Activated T-cell treated with anti-CD3 and anti-CD28 coated beads for 48 hours (primary cell): ENCODE measurements at places on chromosomes 2 and 18.

- DNase-seq: no peak
Observed at GRCh38 chr18:54766634-54767033, 61.6 kb upstream of the RAB27B start.

DNA sequence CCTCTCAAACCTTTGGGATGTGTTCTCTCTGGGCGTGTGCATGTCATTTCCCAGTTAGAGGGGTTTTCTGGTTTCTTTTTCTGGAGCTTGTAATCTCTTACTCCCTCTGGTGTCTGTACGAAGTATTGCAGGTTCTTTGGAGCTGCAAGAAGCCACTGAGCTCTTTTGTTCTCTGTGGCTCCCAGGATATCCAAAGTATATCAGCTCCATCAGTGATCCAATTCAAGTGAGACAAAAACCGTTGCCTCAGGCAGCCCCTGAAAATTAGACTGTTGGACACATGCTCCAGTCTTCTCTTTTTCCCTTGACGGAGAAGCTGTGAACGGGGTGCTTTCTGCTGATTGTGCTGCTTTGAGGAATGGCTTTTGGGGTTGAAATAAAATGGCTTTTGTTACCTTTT is 59.0 kb upstream of the LDLRAD4 start:
- DNase-seq: no peak

GRCh38 chr2:217695033-217695520 is 307.7 kb downstream of the TNS1 start:
- no peak for DNase-seq

DNA sequence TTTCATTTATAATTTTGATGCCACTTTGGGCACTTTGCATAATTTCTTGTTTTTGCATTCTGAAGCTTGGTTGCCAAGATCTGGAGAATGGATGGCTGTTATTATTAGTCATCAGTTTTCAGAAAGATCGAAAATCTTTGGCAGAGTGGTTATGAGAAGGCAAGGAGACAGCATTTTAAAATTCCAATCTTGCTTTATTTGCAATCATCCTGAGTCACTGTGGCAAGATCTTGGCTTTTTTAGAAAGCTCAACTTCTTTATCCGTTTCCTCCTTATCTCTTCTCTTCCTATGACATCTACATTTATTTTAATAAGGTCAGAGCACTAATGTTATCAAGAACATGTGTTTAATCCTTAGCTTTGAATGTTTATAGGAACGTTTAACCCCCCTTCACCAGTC is 31.1 kb upstream of the EIF2AK3 start:
- DNase-seq: no peak

- no peak for DNase-seq
Observed at GRCh38 chr18:31835528-31836133, 75.0 kb upstream of the SLC25A52 start.

GRCh38 chr2:27250652-27251379 is 12.0 kb downstream of the SLC30A3 start:
- no peak for DNase-seq

- no peak for DNase-seq
Observed at GRCh38 chr2:165864296-165864695, 70.2 kb upstream of the GALNT3 start.

- DNase-seq: no peak
Observed at GRCh38 chr2:9178110-9178903, 28.3 kb upstream of the ASAP2 start.

DNA sequence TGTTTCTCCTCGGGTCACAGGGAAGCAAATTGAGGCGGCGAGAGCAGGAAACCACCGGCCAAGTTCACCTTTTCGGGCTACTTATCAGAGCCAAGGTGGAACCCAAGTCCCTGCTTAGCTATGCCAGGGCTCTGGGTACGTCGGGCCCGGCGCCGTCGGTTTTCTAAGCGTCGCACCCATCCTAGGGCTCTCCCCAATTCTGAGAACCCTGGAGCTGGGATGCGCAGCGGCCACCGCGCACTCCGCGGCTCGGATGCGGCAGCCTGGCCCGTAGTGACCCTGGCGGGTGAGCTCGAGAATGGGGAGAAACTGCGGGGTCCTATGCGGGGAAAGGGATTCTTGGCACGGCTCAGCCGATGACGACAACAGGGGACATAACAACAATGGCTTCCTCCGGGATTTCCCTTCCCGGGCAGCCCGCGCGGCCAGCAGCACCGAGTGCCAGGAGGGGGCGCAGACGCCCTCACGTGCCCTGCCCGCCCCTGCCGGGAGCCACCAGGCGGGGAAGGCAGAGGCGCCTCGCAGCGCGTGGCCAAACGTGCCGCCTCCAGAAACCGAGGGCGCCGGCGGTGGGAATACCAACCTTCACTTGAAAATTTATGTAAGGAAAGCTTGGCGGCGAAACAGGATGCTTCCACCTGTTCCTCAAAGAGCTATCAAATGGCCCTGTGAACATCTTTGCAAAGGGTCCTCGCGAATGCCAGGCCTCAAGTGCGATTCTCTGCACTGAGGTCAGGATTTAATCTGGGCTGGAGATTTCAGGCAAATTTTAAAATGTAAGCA is 2.1 kb upstream of the SLC30A3 start:
- peak; percentile 67 for DNase-seq

GRCh38 chr18:37409878-37410277 is 155.7 kb downstream of the CELF4 start:
- no peak for DNase-seq

DNA sequence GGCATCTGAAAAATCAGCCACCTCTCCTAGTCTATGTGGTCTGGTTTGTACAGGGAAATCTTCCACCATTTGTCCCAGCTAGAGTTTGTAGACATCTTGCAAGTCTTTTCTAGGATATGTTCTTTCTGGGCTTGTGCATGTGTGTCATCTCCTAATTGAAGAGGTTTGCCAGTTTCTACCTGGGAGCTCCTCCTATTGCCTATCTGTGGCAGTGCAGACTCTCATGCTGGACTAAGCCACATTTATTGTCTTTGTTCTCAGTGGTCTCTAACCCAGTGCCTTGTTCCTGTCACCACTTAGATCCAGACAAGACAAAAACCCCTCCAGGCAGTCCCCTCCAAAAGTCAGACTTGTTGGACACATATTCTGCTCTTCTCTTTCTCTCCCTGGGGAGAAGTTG is 72.0 kb upstream of the MRPS9 start:
- no peak for DNase-seq

DNA sequence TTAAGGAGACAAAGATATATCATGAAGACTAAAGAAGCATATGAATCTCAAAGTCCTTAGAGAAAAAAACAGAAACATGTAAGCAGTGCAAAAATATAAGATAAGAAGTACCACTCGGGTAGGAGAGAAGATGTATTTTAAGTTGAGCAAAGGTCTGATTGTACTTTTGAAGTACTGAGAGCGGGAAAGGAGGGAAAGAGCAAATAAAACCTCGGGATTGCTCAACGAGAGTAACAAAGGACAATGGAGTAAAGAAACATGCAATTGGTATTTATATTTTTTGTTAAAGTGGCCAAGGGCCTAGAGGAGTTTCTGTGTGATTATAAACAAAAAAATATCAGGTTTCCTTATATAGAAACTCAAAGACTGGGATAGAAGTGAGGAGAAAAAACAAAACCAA is 251.9 kb downstream of the LNPK start:
- no peak for DNase-seq

- DNase-seq: no peak
Observed at GRCh38 chr2:117875786-117876185, 61.3 kb downstream of the DDX18 start.

GRCh38 chr2:178761759-178762371 is 45.4 kb downstream of the TTN start:
- DNase-seq: no peak

DNA sequence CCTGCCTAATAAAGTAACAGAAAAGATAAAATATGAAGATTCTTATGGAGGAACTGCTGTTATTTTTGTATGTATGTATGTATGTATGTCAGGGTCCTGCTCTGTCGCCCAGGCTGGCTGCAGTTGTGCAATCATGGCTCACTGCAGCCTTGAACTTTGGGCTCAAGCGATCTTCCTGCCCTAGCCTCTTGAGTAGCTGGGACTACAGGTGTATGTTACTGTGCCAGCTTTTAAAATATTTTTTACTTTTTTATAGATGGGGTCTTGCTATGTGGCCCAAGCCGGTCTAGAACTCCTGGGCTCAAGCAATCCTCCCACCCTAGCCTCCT is 26.7 kb downstream of the ANKRD29 start:
- DNase-seq: no peak

DNA sequence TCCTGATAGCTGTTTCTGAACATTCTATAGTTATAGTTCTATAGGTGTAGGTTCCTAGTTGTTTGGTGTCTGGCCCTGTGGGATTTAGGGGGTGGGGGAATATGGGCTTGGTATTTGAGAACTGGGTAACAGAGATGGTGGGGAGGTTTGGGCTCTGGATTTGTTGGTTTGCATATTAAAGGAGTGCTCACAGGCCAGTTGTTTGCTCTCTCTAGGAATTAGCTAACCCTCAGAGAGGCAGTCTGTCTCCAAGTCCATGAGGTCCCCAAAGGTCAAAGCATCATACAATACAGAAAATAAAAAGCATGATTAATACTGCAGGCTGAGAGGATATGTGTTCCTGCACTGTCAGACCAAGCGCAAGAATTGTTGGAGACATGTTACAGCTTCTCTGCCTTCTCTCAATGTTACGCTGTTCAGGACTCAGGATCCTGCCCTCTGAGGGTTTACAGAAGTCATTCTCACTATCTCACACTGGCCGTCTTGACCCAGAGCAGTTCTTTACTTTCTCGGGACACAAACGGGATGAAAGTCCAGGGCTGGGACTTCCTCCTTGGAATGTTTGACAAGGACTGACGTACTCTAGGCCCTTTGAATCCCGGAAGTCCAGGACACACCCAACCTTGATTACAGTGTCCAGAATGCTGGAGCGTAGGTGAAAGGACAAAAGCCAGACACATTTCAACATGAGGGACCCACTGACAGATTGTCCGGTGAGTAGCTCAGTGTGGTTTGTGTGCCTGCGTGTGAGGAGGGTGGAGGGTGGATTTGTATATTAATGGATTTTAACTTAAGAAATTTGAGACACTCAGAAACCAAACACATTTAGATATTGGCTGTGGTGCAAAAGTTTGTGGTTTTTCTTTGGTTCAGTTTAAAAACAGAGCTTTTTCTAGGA is at the start of gene NOSTRIN:
Gene NOSTRIN, plus strand, starts transcription at position 677 of the 898 bp plus-strand sequence. Its CDS starts 10 bp downstream, at position 687.
- no peak for DNase-seq

DNA sequence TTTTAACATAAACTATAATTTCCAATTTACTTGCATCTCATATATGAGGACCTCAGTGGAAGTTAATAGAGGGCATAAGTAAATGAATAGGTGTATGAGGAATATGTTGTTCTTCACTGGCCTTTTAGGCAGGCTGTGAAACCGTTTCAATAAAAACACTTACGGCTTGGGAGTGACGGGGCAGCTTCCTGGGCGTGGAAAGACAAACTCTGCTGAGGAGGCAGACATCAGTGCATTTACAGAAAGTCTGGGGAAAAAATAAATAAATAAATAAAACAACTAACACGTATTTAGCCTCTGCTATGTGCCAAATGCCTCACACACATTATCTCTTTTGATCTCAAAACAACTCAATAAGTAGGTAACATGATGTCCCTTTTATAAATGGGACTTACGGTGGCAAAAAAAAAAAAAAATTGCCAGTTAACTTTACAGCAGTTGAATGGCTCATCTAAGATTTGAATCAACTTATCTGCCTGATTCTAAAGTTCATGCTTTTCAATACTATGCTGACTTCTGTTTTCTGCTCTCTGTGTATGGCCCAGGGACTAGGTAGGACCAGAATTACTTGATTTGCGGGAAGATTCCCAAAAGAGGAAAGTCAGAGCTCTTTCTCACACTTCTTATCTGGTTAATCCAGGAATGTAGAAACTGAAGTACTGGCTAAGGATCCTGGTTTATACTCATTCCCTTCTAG is 77.5 kb upstream of the LRATD1 start:
- no peak for DNase-seq

DNA sequence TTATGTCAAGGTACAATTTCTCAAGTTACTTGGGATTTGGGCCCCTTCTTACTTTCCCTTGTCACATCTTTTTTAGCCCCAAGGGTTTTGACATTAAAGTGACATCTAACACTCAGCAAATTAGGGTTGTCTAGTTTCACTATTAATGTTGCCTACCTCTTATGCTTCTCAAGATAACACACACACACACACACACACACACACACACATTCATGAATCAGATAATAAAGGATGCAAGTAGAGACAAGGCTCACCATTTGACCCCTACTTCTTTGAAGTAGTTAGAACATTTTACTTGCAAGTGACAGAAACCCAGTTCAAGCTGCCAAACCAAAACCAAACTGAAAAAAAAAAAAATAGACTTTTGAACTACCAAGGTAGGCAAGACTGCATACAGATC is 138.8 kb downstream of the TRIB2 start:
- no peak for DNase-seq

DNA sequence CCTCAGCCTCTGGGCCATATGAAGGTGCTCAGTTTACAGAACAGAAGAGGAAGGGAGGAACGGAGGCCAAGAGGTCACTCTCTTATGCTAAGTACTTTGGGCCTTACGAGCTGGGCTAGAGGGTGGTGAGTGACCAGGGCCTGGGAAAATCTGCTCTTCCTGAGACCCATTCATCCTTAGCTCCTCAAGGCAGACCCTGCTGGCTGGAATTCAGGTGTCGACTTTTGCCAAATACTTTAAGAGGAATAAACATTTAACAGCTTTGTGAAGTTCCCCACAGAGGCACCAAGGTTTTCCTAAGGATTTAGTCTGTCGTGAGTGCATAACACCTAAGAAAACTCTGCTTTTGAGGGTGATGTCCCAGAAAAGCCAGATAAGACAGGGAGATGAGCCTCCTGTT is 129.7 kb upstream of the SIX2 start:
- DNase-seq: no peak

DNA sequence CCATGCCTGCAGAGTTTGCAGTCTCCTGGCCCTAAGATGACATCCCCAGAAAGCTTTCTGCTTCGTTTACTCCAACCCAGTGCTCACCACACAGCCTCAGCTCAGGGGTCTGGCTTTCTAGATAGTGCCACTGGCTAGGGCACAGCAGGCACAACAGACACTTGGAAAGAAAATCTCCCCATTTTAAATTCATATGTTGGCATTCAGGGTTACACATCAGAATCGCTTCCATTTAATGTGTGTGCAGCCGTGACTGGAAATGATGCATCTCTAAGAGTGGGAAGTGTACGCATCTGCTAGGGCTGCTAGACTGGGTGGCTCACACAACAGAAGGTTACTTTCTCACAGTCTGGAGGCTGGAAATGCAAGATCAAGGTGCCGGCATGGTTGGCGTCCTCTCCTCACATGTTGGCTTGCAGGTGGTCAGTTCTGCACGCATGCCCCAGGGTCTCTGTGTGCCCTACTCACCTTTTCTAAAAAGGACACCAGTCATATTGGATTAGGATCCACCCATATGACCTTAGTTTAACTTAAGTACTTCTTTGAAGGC is 329.4 kb upstream of the RAB12 start:
- DNase-seq: no peak

DNA sequence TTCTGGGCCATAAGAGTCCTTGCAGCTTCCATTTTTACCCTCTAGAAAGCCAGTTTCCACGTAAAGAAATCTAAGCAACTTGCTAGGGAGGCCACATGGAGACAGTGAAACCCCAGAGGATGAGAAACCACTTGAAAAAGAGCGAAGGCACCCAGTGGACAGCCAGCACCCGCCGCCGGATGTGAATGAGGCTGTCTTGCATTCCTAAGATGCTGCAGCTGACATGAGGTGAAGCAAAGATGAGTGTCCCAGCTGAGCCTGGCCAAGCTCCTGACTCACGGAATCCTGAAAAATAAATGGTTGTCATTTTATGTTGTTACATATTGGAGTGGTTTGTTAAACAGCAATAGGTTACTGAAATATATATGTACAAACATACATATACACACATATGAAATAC is 65.9 kb upstream of the STPG4 start:
- DNase-seq: no peak

GRCh38 chr2:136031711-136032110 is 46.3 kb upstream of the DARS1 start:
- DNase-seq: no peak

- no peak for DNase-seq
Observed at GRCh38 chr18:56035546-56035945, 447.6 kb upstream of the TCF4 start.
